ENCODE measurements at places on chromosomes 5 and 9.

GRCh38 chr5:117161718-117162335 is 587.2 kb upstream of the SEMA6A start:
- DNase-seq, result no peak

DNA sequence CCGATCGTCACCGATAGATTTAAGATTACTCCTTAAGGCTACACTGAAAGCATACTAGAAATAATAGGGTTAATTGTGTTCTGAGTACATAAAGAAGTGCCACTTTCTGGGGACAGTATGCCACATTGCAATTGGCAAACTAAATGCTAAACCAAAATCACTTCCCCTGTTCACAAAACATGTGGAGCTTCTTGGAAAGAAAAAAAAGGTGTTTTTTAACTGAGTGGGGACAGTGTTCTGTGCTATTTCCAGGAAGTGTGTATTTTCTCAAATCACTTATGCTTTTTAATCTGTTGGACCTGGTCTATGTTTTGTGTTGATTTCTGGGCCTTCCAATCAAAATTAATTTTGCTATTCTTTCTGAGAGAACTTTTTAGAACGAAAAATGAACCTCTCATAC is 149.3 kb upstream of the MPDZ start:
- DNase-seq, result no peak

GRCh38 chr5:31731016-31731415 is 92.1 kb downstream of the PDZD2 start:
- DNase-seq, result no peak

DNA sequence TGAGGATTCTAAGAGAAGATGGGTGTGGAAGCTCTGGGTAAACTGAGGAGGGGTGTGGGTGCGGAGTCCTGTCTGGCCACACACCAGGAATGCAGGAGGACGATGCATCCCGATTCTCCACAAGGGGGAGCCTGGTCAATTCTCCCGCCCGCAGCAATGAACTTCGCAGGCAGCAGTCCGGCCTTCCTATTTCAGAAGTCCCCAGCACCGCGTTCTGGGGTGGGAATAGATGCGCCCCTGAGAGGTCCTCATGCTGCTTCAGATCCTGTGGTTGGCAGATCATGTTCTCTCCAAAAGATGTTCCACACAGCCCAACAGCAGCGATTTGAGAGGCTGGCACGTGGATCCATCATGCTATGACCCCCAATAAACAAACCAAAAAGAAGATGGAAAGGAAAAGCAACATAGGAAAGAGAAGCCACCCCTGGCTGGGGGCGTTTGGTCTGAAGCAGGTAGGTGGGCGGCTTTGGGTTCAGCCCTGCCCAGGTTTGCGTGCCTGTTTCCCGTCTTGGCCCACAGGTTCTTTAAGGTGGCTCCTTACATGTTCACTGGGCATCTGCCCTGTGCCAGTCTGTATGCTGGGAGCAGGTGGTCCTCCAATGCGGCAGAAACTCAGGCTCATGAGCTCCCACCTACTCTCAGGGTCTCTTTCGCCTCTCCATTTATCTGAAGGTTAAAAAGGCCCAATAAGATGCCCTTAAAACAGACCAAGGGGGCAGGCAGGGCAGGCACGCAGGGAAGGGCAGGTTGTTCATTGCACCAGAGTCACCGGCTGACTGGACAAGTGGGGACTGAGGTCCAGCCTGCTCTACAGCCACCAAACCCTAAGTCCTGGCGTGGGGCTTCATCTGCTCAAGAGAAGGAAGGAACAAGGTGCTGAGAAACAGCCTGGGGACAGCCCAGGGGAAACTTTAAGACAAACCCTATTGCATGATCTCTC is 171.6 kb downstream of the PAX5 start:
- no peak for DNase-seq

- no peak for DNase-seq
Observed at GRCh38 chr5:86038566-86038965, 579.2 kb upstream of the COX7C start.

- no peak for DNase-seq
Observed at GRCh38 chr9:113640418-113640817, 176.9 kb downstream of the RGS3 start.

DNA sequence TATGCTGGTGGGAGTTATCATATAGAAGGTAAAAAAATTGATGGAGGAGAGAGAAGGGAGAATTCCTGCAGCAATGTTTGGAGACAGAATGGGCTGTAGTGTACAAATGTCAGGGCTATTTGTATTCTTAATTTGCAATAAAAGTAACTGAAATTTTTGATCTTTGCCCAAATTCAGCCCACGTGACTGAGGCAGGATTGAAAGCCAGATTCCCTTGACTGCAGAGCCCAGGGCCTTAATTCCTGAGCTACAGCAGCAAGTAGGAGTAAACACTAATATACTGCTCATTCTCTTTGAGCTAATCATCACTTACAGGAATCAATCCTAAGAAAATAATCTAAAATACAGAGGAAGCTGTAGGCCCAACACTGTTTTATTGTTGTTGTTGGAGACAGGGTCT is 5.2 kb upstream of the ANXA6 start:
- DNase-seq, result no peak

- DNase-seq, result no peak
Observed at GRCh38 chr9:89453452-89453851, 44.5 kb downstream of the SEMA4D start.

GRCh38 chr9:68530618-68531017 is 10.1 kb downstream of the TMEM252 start:
- DNase-seq, result no peak

GRCh38 chr5:106675687-106676086 is 995.0 kb downstream of the EFNA5 start:
- DNase-seq, result no peak

GRCh38 chr5:165834891-165835290 is 2329.5 kb downstream of the MAT2B start:
- no peak for DNase-seq

DNA sequence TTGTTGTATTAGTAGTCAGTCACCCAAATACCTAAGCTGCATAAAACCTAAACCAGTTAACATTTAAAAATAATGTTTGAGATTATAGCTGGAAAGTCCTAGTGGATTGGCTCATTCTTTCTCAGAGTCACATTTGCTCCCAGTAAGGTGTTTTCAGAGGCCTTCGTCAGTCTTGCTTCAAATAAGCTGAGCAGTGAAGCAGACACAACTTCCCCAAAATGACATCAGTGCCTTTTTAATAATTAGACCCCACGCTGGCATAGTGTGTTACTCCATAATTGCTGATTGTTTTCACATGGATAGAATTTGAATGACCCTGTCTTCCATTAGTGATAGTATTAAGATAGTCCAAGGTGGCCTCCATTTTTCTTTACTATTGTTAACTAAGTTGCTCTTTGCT is 245.8 kb downstream of the PJA2 start:
- no peak for DNase-seq

GRCh38 chr5:32309761-32310160 is 3.0 kb downstream of the MTMR12 start:
- DNase-seq, result no peak

GRCh38 chr5:132435886-132436285 is 54.7 kb downstream of the IRF1 start:
- no peak for DNase-seq

DNA sequence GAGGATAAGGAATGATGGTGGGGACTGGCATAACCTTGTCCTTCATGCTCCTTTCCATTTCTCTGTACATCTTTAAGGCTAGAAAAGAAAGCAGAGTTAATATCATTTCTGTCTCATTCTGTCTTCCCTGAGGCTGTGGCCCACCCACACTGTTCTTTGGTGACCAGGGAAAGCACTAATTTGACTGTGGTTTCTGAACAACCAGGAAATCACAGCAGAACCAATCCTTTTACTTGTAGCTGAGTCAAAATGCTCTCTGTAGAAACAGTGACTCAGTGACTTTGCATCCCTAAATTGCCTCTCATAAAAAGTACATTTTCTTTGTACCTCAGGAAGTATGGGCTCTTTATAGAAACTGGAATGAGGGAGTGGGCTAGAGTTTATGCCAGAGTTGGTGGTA is 28.1 kb downstream of the IL33 start:
- DNase-seq, result no peak

GRCh38 chr5:17019324-17019723 is 83.2 kb upstream of the MYO10 start:
- no peak for DNase-seq

DNA sequence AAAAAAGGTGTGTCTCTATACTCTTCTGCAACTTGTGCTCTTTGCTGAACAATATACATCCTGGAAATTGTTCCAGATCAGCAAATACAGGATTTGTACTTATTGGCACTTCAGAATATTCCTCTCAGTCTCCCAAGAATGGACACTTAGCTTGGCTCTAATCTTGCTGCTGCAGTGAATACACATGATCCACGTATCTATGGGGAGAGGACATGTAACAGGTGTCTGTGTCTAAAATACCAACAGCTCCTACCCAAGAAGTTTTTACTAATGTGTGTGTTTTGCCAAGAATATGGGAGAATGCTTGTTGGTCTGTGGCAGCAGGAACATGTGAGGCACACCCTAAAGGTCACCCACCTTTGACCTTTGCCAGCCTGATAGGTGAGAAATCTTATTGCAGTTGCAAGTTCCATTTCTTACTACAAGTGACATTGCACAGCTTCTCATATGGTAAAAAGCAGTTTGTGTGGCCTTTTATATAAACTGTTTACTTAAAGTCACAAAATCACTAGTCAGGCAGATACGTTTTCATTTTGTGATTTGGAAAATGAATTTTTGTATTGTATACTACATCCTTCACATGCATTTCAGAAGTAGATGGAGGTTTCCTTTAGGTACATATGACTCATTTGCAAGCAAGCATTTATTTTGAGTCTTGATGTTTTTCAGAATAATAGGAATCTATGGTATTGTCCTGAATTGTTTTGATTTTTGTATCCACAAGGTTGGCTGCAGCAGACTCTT is 35.8 kb downstream of the PHF2 start:
- DNase-seq, result no peak

Measured in NK-92 treated with Interleukin-12 subunit alpha and Interleukin-12 subunit beta, amount 100 ng/mL, for 24 hours (cell line).